ENCODE measurements at places on chromosomes 5 and 9. TPM values are rescaled to one million over a fixed set of nuclear protein-coding genes. Genes with fewer than 3 reads are reported as not detected.

Gene TAF11L7
- total RNA-seq = not detected

Gene LHFPL2
- total RNA-seq = 1.4 TPM

Gene USP20
- 124 TPM for total RNA-seq

Gene RALGPS1
- 6.4 TPM for total RNA-seq

Gene RGS3
- 27.8 TPM for total RNA-seq

Gene RELL2
- 22.3 TPM for total RNA-seq

Gene AQP7
- total RNA-seq = 0.71 TPM

Gene PCDHAC2
- not detected for total RNA-seq

Gene ANKH
- 162 TPM for total RNA-seq

- no peak for DNase-seq
These were observed 37.3 kb downstream of the CSF2 start for GRCh38 chr5:132110930-132111329.

DNA sequence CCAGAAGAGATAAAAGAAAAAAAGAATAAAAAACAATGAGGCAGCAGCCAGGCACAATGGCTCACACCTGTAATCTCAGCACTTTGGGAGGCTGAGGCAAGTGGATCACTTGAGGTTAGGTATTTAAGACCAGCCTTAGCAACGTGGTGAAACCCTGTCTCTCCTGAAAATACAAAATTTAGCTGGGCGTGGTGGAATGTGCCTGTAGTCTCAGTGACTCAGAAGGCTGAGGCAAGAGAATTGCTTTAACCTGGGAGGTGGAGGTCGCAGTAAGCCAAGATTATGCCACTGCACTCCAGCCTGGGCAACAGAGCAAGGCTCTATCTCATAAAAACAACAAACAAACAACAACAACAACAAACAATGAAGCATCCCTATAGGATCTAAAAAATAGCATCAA lies 121.5 kb downstream of the HMHB1 start:
- no peak for DNase-seq

DNA sequence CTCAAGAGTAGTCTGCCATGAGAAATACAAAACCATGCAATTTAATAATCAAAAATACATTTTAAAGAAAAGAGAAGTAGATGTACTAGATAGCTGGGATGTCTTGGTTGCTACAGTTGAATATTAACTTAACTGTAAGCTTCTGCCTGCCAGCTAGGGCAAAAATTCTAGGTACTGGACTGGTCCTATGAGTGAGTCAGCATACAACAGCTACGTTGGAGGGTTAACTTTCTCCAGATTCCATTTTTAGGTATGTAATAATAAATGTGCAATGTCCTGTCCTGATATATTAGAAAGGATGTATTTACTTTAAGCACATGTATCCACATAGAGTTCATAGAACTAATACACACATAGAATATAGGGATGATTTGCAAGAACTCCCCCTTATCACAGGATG lies 230.1 kb downstream of the CAAP1 start:
- DNase-seq = no peak

DNA sequence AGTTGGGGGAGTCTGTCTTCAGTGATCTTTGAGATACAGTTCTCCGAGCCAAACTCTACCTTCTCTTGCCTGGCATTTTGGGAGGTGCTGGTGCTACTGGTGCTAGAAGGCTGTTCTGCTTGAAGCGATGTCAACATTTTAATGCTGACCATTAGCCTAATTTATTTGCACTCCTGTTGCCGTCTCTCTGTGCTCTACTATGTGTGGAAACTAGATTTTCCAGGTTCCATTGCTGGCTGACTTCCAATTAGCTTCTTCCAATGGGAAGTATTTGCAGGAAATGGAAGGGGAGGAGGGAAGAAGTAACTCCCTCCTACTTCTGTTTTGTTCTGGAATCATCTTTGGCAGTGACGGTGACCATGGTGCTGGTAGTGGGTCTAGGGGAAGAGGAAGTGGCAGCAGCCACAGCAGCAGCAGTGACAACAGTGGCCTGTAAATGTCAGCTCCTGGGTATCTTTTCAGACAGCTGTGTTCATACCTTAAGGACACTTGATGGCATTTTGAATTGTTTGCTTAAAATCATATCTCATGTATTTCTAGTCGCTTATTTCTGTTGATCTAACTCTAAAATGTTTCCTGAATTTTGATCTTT lies 7.9 kb downstream of the TXNDC8 start:
- DNase-seq = no peak

DNA sequence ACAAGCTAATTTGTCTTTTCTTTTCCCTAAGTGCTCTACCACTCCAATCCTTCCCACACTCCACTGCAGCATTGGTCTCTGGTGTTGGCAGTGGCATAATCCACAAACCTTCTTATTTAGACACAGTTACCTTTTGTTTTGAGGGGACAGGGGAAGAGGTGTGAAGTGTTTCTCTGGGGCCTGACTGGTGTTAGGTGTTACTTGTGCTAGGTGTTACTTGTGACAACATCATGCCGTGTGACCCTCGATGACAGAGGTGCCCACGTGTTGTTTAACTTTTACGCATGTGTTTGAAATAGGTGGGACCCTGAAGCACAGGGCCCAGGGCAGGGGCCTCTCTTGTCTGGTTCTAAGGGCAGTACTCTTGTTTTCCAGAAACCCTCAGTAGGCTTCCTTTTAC lies 70.5 kb upstream of the SPRY4 start:
- DNase-seq = no peak

GRCh38 chr9:99590410-99590809 lies 231.3 kb upstream of the NR4A3 start:
- no peak for DNase-seq

DNA sequence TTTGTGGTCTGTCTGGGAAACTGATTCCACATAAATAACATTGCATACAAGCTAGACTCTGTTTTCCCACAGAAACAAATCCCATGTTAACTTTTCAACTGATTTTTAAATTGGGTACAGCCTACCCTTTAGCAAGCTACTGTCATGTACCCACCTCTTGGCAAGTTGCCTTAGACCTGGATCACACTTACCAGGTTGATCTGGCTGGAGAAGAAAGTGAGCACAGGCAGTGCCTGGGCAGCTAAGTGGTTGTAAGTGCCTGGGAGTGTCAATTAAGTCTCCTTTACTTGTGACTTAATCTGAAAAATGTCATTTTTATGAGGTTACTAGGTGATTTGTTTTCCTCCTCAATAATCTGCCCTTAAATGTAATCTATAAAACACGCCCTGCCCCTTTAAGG lies 336.4 kb downstream of the ARL15 start:
- DNase-seq = no peak

Data from naive thymus-derived CD8-positive, alpha-beta T cell (primary cell).